Cortex of kidney (tissue), 1 donor: ENCODE measurements at places on chromosomes 7 and 10.

DNA sequence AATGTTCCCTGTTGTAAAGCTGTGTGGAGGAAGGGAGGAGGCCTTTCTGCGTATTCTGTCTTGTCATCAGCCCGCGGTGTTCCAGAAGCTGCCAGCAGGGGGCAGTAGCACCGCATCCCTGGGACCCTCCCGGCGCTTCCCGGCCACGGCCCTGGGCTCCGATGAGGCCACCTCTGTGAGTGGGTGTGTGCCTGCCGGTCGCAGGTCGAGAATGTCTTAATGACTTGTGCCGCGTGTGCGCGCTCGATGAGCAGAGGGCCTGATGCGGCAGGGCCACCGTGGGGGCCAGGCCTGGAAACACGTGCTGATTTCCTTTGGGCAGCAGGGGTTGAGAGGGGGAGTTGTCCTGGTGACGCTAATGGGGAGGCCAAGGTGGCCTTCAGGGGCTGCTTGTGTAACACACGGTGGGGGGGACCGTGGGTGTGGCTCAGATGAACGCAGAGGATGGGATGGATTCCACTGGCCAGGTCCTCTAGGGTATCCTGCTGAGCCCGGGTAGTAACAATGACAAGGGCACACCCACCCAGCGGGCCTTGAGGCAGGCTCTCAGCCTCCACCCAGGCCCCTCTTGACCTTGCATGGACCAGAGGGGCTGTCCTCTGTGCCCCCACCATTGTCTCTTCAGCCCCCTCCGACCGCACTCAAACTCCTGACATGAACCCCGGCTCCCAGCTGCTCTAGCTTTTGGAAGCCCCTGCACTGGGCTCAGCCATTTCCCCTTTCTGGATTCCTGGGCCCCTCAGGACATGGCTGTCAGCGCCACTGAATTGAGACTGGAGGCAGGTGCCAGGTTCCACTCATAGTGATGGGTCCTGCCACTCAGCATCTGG is 135.9 kb upstream of the PODXL start:
- DNase-seq, result no peak

DNA sequence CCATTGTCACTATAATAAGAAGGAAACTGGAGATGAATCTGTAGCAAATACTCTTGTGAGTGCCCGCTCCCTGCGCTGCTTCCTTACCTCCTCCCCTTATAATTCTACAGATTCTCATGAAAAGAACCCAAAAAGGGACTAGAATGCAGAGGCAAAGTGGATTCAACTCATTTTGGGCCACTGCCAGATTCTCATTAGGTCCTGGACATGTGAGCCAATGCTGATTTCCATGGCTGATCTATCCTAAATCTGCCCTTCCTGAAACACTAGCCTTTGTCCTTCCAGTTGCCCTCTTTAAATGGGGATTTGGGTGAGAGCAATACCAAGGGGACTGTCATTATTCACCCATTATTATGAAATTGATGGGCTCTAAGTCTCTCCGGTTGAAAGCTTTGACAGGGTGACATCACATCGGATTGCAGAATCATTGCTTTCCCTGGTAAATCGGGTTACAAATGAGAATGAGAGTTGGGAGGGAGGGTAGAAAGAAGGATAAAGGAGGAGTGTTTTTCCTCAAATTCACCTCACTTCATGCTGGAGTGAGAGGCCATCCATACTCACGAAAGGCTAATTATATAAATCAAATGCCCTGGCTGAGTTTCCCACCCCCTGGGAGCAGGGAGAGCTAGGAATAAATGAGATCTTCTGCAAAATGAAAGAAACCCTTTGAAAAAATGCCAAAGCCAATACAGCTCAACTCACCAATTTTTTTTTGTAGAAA is 37.5 kb downstream of the PTN start:
- DNase-seq, result no peak

- DNase-seq, result no peak
Measured at GRCh38 chr10:96260014-96260413, 11.4 kb downstream of the BLNK start.

DNA sequence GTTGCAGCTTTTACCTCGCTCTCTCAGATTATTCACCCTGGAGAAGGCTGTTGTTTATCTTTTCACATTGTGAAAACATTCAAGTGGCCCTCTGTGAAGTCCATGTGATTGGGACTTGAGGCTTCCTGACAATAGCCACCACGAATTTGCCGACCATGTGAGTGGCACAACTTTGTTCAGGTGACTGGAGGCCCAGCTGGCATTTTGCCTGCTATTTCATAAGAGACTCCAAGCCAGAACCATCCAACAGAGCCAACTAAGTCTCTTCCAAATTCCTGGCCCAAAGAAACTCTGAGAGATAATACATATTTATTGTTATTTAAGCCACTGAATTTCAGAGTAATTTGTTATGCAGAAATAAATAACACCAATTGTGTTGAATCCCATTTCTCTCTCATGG is 38.2 kb upstream of the CCSER2 start:
- DNase-seq, result no peak

DNA sequence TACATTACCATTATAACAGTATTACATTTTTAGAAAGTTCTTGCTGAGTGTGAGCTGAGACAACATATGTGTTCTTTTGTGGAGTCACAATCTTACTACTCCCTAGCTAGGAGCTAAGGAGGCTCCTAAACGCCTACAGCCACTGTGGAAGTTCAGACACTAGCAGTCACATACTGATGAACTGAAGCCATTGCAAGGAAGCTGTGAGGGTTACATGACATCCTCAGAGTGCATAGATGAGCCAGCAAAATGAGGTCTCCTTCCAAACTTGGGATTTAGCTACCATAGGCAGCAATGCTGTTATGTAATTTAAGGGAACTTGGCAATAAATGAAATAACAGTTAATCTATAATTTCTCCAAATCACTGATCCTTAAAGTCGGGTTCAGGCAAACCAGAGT is 10.8 kb upstream of the ST7 start:
- no peak for DNase-seq

DNA sequence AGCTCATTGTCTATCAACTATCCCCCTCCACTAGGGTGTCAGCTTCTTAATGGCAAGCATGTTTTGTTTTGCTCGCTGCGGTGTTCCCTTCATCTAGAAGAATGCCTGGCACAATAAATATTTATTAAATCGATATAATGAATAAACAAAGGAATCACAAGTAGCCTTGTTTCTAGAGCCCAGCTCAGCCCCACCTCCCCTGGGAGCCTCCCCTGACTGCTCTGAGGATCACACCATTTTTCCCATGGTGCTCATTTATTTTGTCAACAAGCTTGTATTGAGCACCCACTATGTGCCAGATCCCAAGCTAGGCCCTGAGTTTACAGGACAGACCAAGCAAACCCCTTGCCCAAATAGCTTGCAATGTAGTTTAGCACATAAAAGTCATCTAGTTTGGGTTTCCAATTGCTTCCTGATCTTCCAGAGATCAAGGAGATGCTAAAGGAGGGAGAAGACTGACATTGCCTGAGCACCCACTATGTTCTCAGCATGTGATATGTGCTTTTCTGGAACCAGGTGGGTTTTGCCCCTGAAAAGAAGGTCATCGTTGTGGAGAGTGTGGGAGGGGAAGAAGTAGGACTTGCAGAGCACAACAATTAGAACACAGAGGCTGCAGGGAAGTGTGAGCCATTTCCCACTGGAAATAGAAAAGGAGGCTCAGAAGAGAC is 42.3 kb upstream of the GPAM start:
- DNase-seq, result no peak

- DNase-seq, result no peak
Measured at GRCh38 chr10:14118953-14119352, 211.8 kb downstream of the FRMD4A start.

GRCh38 chr7:112070674-112071256 is 135.4 kb downstream of the DOCK4 start:
- no peak for DNase-seq

GRCh38 chr7:44411306-44411705 is 79.2 kb downstream of the NUDCD3 start:
- DNase-seq, result no peak

DNA sequence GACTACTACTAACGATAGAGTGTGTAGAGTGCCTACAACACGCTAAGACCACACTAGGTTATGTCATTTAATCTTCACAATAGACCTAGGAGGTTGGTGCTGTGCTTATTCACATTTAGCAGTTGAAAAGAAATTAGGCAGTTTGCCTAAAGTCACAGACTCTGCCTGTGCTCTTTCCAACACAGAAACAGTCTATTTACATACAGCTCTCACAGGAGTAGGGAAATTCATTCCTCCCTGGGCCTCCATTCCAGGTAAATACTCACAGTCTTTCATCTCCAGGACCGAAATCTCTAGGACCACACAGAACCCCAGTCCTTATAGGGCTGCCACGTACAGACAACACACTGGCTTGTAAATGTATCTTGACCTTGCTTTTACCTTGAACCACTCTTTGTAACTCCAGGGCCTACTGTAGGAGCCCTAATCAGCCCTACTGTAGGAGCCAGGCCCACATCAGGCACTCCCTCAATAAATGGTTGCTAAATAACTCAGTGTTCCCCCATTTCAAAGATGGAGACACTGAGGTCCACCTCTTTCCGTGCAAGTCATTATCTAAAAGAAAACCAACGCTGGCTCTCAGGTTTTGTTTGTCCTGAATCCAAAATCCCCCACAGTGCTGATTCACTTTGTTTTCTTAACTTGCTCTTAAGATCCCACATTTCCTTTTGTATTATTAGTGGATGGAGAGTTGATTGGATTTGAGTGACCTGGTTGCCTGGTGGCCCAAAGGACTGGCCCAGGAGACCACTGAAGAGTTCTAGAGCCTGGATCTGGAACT is 146.9 kb downstream of the KCNMA1 start:
- no peak for DNase-seq

DNA sequence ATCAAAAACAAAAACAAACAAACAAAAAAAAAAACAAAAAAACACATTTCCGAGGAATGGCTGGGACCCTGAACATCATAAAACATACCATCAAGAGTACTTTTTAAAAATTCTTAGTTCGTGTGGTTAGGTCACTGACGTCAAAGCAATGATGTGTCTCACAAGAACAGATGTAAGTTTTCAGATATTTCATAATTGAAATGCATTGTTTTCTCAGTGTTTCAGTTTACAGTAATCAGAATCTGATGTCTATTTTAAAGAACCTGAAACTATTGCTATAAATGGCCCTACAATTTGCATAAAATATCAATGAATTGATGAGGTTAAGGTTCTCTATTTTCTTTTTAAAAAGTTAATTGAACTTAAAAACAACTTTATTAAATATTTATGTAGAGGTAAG is 103.7 kb upstream of the HGF start:
- DNase-seq, result no peak

GRCh38 chr7:45020915-45021314 is 20.9 kb downstream of the CCM2 start:
- DNase-seq, result no peak

GRCh38 chr7:96685353-96685752 is 24.3 kb downstream of the SEM1 start:
- DNase-seq, result no peak

- no peak for DNase-seq
Measured at GRCh38 chr10:49575489-49576072, 34.5 kb upstream of the SLC18A3 start.

DNA sequence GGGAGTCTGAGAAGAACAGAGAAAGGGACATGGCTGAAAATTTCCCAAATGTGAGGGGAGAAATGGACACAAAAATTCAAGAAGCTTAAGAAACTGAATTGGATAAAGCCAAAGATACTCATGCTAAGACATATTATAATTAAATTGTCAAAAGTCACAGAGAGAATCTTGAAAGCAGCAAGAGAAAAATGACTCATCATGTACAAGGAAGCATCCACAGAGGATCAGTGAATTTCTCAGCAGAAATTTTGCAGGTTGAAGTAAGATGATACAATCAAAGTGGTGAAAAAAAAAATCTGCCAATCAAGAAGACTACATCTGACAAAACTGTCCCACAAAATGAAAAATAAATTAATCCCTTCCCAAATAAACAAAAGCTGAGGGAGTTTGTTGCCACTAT is 56.8 kb downstream of the MPP7 start:
- DNase-seq, result no peak

GRCh38 chr10:49133706-49134248 is at the start of gene FAM170B:
TSS of gene FAM170B (minus strand) at chr10:49134021. CDS start at chr10:49133918, 103 bp downstream.
- DNase-seq, result no peak

- DNase-seq, result no peak
Measured at GRCh38 chr7:121666306-121666705, 206.7 kb upstream of the PTPRZ1 start.

DNA sequence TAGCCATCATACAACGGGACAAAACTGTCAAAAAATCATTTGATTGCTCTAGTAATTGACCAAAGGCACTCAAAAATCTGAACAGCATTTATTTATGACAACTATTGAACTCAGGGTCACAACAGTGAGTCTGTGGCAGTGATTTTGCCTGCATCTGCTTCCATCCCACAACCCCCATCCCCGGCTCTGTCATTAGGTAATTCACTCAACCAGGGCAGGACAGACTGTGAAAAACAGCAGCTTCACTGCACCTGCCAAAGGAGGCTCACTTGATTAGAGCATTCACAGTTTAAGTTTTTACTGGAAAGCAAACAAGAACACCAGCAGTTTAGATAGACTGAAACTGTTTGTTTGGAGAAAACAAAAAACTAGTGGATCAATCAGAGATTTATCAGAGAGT is 22.2 kb downstream of the NRCAM start:
- DNase-seq, result no peak

- no peak for DNase-seq
Measured at GRCh38 chr7:116732788-116733694, 61.0 kb downstream of the MET start.

- DNase-seq, result no peak
Measured at GRCh38 chr7:120806669-120807068, 51.3 kb downstream of the TSPAN12 start.

GRCh38 chr10:119241066-119241465 is 33.7 kb downstream of the GRK5 start:
- DNase-seq, result no peak
